Pons (tissue), 1 donor: ENCODE measurements at places on chromosomes 4 and X.

DNA sequence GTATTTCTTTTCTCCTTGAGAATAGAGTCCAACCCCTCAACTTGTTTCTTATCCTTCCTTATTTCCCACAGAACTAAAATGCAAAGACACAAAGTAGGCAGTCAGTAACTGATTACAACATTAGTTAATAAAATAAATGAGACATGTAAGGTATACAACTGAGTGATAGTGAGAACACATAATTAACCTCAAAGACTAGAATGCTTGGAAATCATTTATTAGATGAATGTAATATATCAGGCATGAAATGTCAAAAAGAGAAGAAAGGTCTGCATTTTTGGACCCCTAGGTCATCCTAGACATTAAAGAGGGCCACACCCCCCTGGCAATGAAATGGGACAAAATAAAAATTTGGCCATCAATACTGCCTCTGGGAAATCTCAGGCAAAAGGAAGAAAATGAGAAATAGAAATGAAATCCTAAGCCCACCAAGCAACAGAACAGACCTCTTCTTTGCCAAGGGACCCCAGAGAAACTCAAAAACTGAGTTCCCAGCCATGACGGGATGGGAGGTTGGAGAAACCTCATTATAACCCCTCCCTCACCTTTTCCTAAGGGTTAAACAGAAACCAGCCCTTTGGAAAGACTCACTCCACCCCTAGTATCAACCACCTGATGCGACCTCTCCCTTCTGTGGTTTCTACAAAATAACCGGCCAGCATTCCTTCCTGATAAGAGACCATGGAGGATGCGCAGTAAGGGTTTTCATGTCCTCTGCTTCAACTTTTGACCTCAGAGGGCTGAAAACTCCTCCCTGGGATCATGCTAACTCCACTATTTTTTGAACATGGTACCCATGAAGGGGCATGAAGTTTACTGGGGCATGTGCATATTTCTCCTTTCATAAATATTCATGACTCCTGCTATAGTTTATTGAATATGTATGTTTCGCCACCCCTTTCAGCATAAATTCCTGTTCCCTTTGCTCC is 90.0 kb upstream of the EXOC1L start:
- no peak for DNase-seq

- DNase-seq = no peak
These were observed 56.6 kb upstream of the BEX4 start for GRCh38 chrX:103158317-103158621.

DNA sequence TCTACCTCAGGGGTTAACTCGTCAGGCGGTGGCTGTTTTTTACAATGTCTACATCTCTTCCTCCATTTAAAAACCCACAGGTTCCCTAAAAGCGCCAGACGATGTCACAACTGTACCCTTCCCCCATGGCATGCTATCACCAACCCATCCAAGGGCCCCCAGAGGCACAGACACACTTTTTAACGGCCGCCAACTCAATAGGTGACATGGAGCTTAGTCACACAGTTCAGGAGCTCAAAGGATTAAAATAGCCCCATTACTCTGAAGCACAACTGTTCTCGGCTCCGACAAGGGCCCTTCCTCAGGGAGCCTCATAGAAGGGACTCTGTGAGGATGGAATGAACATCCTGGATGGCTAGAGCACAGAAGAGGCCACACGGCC is 12.4 kb downstream of the SH3KBP1 start:
- peak; percentile 43 for DNase-seq

- DNase-seq = no peak
These were observed 8.4 kb upstream of the SORCS2 start for GRCh38 chr4:7183780-7184460.

DNA sequence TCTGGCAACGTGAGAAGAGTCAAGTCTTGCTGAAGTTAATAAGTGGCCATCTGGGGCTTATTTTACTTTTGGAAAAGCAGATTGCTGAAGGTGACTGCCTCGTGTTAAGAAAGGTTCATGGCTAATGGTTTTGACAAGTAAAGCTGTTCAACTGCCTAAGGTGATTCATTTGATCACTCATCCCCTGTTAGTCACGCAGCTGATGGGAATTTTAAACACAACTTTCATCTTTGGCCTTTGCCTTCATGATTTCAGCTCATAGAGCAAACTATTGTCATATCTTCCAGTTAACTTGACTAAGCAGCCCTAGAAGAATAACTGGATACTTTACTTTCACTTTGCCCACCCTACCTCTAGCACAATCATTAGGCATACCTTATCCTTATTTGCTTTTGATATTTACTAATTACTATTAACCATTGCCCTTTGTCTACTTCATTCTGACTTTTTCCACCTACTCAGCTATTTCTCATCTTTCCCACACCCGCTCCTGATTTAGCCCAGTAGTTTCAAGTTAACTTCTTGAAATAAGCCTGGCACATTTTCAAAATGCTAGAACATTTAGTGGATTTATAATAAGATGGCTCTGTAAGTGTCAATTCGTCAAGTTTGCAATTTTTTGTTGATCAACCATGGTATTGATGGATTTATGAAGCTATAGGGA is 170.6 kb upstream of the S100G start:
- no peak for DNase-seq

DNA sequence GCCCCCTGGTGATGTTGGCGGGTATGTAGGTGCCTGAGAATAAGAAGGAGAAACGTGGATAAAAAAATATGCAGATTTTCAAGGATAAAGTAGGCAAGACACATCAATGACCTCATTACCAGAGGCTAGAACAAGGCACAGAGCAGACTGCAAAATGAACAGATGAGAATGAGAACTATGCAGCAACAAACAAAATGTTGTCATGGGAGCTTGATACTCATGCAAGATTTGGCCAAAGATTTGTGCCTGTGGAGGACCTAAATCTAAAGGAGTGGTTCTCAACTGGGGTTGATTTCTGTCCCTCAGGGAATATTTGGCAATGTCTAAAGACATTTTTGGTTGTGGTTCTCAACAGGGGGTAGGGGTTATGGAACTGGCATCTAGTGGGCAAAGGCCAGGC is 177.3 kb downstream of the FRMPD4 start:
- no peak for DNase-seq

GRCh38 chrX:154411981-154412340 is 622 bp downstream of the TAFAZZIN start:
- no peak for DNase-seq

GRCh38 chr4:38842994-38843393 is 13.6 kb downstream of the TLR6 start:
- no peak for DNase-seq

DNA sequence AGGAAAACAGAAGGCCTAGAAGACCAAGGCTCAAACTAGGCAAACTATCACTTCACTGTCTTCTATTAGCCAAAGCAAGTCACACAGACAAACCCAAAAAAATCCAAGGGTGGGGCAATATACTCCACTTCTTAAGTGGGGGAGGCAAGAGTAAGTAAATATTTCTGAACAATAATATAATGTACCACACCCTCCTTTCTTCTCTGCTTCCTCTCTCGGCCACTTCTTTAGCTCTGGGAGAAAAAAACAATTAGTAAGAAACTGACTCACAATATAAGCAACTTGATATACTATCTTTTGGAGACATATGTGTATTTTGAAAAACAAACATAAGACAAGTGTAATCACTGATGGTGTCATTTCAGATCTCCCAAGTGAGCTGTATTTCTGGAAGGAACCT is 14.8 kb downstream of the DCAF8L1 start:
- DNase-seq = no peak

DNA sequence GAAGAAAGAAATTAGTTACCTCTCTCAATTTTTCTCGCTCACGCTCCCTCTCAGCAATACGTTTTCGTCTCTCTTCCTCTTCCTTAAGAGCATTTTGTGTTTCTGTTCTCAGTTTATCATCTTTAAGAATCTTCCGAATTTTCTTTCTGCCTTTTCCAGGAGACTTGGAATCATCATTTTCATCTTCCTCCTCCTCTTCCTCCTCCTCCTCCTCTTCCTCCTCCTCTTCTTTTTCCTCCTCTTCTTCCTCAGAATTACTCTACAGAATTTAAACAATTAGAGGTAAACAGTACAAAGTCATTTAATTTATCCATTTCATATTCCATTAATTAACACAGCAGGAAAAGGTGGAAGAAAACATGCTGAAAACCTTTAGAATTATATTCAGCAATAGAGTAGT is 133.9 kb downstream of the ATRX start:
- no peak for DNase-seq

DNA sequence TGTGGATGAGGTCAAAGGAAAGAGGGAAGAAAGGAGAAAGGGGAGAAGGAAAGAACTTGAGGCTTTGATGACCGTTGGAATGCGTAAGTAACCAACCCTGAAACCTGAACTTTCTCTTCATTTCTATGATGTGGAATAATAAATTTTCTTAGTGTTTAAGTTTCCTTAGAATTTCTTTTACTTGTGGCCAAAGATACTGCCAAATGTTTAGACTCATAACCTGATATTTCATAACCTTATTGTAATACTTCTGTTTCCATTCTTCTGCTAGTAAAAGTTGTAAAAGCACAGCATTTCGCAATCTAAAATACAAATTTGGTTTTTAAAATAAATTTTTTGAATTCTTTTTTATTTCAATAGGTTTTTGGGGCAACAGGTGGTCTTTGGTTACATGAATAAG is 258.5 kb upstream of the GIMD1 start:
- DNase-seq = no peak

- DNase-seq = no peak
These were observed 392.5 kb downstream of the C4orf33 start for GRCh38 chr4:129488427-129488826.

DNA sequence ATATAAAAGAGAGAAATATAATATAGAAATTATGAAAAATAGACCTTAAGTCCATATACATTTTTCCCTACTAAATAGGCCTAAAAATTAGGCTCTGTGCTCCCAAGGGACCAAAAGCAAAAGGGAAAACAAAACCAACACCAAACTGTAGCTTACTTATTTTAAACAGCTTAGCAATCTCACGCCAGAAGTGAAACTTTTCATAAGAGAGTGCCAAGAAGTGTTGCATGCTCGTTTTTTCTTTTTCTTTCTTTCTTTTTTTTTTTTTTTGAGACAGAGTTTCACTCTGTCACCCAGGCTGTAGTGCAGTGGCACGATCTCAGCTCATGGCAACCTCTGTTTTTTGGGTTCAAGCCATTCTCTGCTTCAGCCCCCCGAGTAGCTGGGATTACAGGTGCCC is 250.4 kb downstream of the TMA16 start:
- DNase-seq = no peak

- no peak for DNase-seq
These were observed 523.3 kb downstream of the SMARCA1 start for GRCh38 chrX:129000018-129000417.
